ENCODE measurements at places on chromosomes 11 and 22.

- no peak for DNase-seq
These were observed 12.1 kb upstream of the BLID start for GRCh38 chr11:122128146-122128545.

GRCh38 chr11:127017482-127017881, 16.9 kb upstream of the KIRREL3 start:
- no peak for DNase-seq

- no peak for DNase-seq
These were observed 86.7 kb downstream of the ARHGAP8 start for GRCh38 chr22:44839061-44839460.

DNA sequence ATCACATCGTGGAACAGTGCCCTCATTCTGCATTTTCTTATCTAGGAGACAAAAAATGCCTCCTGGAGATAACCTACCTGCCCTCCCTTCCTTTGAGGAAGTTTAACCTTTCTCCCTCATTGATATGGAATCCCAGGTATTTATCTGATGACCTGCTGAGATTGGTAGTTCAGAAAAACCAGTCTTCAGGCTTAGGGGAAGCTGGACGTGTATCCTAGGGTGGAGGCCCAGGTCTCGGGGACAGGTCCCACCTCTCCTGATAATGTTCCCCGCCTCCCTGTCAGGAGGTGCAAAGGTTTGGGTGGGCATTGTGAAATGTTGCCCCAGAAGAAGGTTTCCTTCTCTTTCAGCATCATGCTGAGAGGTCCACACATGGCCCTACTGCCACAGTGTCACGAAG, 186.9 kb upstream of the NAV2 start:
- DNase-seq = no peak

- DNase-seq = no peak
These were observed 9.3 kb downstream of the APOL5 start for GRCh38 chr22:35726933-35727332.

GRCh38 chr11:117834838-117835443, 10.4 kb upstream of the FXYD2 start:
- peak; percentile 17 for DNase-seq

- DNase-seq = no peak
These were observed 1.0 kb upstream of the ATG2A start for GRCh38 chr11:64918017-64918416.

GRCh38 chr11:85182441-85183387, 444.4 kb downstream of the DLG2 start:
- DNase-seq = no peak

DNA sequence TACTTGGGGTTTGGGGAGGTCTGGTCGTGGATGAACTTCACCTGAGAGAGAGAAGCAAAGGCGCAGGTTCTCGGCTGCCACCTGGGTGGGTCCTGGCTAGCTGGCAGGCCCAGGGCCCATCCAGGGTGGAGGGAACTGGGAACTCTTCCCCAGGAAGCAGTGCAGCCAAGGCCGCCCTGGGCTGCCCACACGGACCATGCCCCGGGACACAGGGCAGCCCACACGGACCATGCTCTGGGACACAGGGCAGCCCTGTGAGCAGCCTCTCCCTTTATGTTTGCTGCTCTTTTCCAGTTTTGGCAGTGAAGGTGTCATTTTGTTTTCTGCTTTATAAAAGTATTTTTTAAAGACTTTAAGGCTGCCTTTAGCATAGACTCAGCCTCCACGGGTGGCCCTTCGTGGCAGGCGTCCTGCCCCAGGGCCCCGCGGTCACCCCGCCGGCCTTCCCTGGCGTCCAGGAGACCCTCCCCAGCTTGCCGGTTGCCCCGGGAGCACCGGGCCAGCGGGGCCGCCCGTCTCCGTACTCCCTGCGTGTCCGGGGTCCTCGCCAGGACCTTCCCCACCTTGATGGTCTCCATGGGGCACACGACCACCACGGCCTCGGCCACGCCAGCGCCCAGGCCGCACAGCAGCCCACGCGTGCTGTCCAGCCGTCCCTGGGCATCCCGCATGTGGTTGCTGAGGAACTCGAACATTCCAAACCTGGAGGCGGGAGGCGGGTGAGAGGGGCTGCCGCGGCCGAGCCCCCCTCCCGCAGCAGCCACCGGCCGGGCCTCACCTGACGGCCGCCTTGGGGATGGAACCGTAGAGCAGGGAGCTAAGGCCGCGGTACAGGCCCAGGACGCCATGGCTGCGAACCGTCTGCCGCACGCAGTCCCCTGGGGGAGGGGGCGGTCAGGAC, 1.1 kb downstream of the SLC25A1 start:
- DNase-seq = no peak

Data from stimulated activated CD8-positive, alpha-beta memory T cell treated with anti-CD3 and anti-CD28 coated beads, Interleukin-4, amount 100 ng/mL, for 48 hours (primary cell).